ENCODE measurements at places on chromosomes 3 and 15.

DNA sequence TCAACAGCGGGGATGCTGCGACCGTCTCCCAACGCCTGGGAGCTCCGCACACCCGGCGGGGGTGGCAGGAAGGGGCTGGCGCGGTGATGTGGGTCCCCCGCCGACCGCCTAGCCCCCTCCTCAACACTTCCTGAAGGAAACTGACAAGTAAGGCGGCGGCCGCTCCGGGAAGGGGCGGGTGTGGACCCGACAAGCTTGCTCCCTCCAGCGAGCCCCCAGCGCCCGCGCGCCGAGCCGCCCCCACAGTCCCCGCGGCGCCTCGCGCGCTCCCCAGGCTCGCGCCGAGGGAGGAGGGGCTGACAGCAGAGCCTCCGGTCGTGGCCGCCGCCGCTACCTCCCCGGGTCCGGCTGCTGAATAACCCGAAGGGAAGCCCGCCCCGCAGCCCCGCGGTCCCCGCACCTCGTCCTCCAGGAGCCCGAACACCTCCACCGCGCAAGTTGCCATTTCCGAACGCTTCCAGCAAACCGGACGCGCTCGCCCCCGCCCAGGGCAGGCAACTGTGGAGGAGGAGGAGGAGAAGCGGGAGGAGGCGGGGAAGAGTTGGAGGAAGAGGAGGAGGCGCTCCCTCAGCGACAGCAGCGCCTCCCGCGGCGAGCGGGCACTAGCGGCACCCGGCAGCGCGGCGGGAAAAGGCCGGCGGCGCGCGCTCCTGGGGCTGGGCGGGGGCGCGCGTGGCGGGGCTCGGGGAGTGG is at the start of gene NEDD4:
Gene NEDD4 (minus strand): TSS at position 502 of the 693 bp plus-strand sequence. CDS start 57 bp downstream, at position 445.
- DNase-seq: peak; percentile 91

DNA sequence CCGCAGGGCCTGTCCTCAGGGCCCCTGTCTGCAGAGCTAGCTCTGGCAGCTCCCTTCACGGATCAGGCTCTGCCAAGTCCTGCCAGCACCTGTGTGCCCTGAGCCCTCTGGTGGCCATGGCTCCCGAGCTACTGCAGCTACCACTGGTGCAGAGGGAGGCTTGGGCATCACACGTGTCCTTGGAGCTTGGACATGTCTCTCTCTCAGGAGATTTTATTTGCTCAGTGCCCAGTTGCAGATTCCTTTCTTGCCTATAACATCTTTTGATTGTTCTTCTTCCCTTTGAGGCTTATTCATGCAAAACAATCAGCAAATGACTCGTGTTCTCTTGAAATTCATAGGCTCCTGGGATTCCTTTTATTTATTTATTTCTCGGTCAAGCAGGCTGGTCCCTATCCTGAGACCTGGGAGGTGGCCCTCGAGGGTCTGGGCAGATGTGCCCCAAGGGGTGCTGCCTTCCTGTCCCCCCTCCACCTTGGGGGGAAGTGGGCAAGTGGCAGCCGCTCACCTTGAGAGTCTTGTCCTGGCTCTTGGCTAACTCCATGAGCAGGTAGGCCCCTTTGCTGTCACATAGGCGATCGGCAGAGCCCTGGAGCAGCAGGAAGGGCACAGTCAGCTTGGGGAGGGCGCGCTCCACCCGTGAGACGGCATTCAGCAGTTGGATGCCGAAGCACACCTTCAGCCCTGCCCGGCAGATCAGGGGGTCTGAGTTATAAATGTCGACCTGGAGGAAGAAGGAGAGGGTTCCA is 21.9 kb downstream of the ABTB1 start:
- DNase-seq: peak; percentile 71

DNA sequence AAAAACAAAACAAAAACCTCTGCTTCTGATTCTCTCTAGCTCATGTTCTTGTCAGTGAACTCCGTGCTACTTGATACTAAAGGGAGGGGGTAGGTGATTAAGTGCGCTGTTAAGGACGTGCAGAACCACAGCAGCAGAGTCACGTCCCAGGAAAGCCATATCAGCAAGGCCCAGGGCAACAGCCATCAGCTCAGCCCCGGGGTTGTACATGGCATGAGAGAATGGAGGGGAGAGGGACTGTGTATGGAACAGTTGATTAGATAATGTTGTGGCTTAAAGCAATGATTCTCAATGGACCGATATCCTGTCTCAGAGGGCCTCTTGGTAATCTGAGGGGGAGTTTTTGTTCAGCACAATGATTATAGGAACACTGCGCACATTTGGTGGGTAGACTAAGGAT is 27.6 kb downstream of the C2CD4A start:
- no peak for DNase-seq

DNA sequence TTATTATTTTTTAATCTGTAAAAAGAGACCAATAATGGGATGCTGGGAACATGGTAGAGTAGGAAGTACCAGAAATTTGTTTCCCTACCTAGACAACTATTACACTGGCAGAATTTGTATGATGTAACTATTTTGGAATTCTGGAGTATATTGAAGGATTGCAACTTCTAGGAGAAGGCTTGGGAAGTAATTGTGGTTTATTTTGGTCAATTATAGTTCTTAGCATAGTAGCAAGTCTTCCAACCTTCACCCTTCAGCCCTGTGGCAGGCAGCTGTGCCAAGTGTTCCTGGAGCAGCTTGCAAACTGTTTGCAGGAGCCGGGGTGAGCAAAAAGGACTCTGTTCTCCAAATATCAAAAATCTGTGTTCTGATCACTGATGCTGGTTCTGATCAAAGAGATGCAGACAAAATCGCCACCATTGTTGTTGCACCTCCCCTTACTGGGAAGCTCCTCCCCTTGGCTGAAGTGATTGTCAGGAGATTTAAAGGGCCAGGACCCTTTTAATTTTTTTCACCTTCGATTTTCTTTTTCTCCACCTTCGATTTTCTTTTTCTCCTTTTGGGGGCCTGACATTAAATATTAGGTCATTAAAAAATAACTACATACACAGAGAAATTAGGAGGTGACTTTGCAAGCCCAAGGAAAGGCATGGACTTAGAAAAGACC is 363.3 kb downstream of the SLC9A9 start:
- no peak for DNase-seq

GRCh38 chr3:49699281-49699979 is 10.1 kb downstream of the RNF123 start:
- no peak for DNase-seq

GRCh38 chr3:48565591-48566400 is 2.2 kb upstream of the UCN2 start:
- no peak for DNase-seq
